Suprapubic skin (tissue), 4 donors: ENCODE measurements at places on chromosomes 5 and 9.

DNA sequence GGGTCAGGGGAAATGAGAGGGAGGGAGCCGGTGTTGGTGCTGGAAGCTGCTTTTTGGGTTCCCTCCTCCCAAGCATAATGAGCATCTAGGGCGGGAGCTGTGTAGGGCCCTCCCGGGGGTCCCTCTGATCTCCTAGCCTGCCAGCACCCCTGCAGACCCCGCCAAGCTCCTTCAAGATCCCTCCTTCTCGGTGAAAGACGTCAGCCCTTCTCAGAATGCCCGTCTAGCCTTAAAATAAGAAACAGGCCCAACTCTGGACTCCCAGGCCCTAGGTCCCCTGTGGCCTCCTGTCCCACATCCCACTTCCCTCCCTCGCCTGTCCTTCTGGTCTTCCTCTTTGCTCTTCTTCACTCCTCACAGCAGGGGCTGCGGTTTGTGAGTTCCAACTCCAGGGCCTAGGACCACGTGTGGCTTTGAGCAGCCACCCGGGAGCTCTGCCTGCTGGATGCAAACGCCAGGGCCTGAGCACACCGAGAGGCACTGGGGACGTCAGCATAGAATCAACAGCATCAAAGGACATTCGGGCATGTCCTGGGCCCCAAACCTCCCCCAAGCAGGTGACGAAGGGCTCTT, 8.8 kb upstream of the SCGB3A1 start:
- DNase-seq = peak; percentile 37

- DNase-seq = no peak
Measured at GRCh38 chr5:91206734-91207133, 176.4 kb downstream of the ARRDC3 start.

DNA sequence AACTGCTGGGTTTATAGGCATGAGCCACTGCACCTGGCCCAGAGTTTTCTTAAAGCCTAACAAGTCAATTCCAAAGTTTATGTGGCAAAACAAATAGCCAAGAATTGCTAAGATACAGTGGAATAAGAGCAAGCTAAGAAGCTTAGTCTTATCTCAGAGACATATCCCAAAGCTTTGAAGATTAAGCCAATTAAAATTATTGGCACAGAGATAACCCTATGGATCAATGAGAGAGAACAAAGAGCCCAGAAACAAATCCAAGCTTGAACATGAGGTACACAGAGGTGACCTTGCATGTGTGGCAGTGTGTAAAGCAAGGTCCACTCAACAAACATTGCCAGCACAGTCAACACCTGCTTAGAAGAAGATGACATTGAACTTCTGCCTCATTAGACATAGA, 13.3 kb downstream of the BTNL3 start:
- DNase-seq = no peak

GRCh38 chr5:67093279-67093678, 103.3 kb downstream of the CD180 start:
- DNase-seq = no peak

- no peak for DNase-seq
Measured at GRCh38 chr5:1437876-1438559, 7.2 kb downstream of the SLC6A3 start.

DNA sequence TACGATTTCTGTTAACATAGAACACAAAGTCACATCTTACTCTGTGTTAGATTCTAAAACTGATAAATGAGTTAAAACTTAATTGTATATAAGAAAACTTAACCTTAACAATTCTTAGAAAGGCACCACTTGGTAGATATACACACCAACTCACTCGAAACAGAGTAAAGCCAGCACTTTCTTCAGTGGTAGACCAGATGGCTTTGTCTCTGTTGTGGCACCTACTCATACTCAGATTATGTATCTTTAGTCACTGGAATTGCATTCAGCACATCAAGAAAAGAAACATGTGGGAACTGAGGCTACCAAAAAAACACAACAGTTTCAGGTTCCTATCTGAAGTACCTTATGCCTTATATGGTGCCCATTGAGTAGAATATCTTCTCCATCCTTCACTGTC, 192.5 kb downstream of the ZNF608 start:
- DNase-seq = no peak

DNA sequence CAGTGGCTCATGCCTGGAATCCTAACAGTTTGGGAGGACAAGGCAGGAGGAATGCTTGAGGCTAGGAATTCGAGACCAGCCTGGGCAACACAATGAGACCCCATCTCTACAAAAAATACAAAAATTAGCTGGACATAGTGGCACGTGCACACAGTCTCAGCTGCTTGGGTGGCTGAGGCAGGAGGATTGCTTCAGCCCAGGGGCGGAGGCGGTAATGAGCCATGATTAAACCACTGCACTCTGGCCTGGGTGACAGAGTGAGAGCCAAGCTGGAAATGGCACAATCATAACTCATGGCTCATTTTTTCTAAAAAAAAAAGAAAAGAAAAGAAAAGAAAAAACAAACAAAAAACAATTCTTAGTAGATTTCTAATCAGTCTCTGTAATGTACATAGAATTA, 446.2 kb downstream of the ELAVL2 start:
- DNase-seq = no peak

DNA sequence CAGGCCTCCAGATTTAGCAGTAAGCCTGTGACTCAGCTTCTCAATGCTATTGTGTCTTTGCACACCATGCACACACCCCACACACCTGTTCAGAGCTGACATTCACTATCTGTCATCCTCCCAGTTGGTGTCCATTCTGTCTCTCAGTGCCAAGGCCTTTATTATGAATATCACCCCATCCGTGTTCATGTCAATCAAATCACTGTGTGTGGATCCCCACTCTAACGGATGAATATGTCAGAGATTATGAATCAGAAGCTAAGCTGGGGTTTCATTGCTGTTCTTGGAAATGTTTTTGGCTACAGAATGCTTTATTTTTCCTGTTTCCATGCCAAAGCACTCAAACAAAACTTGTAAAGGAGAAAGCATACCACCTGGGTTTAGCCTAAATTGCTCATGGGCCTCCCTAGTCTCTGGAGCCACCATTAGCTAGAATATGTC, 9.4 kb upstream of the MAMDC2 start:
- DNase-seq = no peak

GRCh38 chr5:74639807-74640449, 600 bp downstream of the ENC1 start:
- no peak for DNase-seq

DNA sequence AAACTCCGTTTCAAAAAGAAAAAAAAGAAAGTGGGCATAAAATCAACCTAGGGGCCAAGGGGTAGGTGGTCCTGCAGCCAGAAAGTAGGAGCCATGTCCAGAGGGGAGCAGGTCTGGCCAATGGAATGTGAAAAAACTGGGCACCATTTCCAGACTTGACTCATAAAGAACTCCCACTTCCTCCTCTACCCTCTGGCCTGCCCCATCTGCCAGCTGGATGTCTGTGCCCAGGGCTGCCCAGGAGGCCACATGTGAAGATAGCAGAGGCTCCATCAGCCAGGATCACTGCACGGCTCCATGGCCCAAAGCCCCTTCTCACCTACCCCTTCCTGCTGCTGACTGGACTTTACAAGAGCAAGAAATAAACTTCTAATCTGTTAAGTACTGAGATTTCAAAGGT, 42.1 kb upstream of the EEIG1 start:
- no peak for DNase-seq

DNA sequence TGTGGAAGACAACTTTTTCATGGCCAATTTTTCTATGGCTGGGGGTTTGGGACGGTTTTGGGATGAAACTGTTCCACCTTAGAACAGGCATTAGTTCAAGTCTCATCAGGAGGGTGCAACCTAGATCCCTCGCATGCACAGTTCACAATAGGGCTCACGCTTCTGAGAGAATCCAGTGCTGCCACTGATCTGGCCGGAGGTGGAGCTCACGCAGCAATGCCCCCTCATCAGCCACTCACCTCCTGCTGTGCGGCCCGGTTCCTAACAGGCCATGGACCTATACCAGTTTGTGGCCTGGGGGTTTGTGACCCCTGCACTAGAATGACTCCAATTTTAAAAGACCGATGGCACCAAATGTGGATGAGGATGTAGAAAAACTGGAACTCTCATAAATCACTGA, 127.2 kb upstream of the IER5L start:
- no peak for DNase-seq

- no peak for DNase-seq
Measured at GRCh38 chr9:98660541-98660940, 48.2 kb downstream of the GABBR2 start.

GRCh38 chr5:12315461-12315860, 411.2 kb upstream of the CTNND2 start:
- DNase-seq = no peak

DNA sequence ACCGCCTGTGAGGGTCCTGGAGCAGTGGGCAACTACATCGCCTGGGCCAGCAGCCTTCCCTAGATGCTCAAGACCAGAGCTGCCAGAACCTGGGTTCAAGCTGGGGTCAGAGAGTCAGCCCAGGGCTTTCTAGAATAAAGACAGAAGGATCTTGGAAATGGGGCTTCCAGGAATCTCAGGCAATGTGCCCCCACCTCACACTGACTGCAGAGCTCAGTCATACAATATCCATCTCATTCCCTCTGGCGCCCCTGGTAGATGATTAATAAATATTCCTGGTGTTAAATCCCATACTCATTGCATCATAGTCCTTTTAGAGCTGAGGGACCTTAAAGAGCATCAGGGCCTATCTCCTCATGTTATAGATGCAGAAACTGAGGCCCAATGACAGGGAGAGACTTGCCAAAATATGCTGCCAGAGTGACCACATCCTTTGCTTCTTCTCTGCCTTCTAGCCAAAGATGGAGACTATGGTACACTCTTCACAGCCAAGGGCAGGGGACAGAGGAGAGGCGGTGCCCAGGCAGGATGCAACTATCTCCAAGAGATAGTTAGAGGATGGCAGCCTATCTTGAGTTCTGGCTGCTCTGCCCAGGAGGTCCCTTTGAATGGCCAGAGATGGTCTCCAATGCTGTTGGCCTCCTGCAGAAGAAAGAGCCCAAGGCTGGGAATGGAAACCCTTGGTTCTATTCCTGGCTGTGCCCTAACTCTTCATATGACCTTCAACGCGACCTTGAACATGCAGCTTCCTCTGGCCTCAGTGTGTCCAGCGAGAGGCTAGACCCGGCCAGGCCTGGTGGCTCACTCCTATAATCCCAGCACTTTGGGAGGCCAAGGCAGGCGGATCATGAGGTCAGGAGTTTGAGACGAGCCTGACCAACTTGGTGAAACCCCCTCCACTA, 36.2 kb upstream of the IL17B start:
- DNase-seq = no peak

GRCh38 chr9:36855448-36856315, 178.4 kb downstream of the PAX5 start:
- no peak for DNase-seq

GRCh38 chr9:110142868-110143481, 65.0 kb downstream of the C9orf152 start:
- DNase-seq = no peak

DNA sequence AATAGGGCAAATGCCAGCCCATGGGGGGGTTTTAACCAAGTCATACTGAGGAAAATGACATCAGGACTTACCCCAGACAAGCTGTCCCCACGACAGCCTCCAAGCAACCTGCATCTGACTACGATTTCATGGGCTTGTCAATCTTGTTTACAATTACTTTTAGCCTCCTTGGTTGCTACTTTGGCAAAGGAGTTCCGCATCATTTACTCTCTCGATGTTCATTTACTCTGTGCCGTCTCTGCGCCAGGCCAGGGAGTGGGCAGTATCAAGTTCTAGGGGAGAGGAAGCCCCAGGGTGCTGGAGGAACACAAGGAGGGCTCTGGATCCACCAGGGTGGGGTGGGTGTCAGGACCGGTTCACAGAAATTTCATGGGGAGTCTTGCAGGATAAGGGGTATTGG, 23.9 kb downstream of the PTPN3 start:
- no peak for DNase-seq

GRCh38 chr5:112419164-112419985, at the start of gene EPB41L4A:
Gene EPB41L4A, minus strand, starts transcription at chr5:112419277. Its CDS starts 238 bp downstream, at chr5:112419039.
- DNase-seq = peak; percentile 79

DNA sequence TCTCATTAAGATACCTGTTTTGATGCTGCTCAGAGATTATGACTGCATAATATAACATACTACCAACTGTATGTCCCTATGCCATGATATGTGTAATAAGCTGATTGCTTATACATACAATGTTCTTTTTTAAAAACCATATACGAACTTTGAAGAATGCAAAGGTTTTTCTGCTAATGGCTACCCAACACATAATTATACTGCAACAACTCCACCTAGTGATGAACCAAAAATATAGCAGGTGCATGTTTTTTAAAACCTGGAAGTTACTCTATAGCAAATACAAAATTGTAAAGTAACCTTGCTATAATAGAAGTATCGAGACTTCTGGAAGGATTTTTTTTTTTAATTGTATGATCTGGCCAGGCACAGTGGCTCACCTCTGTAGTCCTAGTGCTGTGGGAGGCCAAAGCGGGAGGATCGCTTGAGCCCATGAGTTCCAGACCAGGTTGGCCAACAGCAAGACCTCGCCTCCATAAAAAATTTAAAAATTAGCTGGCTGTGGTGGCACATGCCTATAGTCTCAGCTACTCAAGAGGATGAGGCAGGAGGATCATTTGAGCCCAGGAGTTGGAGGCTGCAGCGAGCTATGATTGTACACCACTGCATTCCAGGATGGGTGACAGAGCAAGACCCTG, 49.1 kb downstream of the HOMER1 start:
- DNase-seq = no peak

GRCh38 chr9:115262952-115263351, 145.0 kb upstream of the TNC start:
- DNase-seq = no peak

DNA sequence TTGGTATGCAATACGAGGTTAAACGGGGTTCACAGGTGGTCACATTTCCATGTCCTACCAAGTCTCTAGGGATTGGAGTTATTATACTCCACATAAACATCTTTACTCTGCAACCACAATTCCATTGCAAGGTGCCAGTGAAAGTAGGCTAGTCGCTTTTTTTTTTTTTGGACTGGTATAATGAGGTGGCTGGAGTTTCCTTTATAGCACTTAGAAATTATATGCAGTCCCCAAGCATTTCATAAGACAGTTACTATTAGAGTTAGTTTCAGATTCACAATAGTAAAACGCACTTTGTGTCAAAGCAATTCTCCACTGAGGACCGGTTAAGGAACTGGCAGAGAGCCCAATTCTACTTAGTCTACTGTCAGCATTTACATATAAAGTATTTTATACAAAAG, 1.4 kb downstream of the MEF2C start:
- no peak for DNase-seq

GRCh38 chr5:93245226-93245625, 335.8 kb downstream of the NR2F1-AS1 start:
- no peak for DNase-seq

GRCh38 chr5:61768692-61769281, 436.7 kb downstream of the ZSWIM6 start:
- no peak for DNase-seq

DNA sequence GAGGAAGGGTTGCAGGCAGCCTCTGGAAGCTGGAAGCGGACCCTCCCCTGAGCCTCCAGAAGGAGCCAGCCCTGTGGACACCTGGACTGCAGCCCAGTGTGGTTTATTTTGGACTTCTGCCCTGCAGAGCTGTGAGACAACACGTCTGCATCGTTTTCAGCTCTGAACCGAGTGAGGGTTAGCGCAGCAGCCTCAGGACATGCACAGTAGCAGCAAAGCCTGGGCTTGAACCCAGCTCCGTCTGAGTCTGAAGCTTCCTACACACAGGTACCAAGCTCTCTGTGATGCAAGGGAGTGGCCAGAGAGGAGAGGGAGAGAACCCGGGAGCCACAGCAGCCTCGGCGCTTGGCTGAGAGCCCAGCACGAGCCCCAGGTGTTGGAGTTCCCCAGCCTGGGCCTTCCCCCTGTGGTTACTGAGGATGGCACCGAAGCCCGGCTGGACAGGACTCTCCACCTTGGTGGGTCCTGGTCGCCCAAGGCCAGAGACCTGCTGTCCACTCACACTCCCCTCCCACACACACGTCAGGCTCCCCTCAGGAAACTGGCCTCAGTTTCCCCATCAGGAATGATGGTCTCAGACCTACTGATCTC, 128.2 kb downstream of the OLFM1 start:
- no peak for DNase-seq
